Iris pigment epithelial cell (primary cell): ENCODE measurements at places on chromosomes 12 and 14.

DNA sequence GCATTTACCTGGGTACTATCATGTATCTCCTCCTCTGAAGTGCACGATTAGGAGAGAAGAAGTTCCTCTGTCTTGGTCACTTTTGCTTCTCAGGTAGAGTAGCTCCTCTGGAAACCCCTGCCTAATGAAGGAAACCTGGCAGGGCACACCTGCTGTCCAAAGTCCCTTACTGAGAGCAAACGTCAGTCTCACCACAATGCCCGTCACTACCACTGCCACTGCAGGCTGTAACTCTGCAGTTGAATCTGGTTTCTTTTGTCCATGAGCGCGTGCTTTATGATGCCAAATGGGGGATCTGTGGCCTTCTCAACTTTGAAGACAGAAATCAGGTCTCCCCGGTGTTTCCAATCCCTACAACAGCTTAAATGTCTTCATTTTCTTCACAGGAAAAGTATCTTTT is 1068.6 kb downstream of the BCL11B start:
- DNase-seq: no peak

DNA sequence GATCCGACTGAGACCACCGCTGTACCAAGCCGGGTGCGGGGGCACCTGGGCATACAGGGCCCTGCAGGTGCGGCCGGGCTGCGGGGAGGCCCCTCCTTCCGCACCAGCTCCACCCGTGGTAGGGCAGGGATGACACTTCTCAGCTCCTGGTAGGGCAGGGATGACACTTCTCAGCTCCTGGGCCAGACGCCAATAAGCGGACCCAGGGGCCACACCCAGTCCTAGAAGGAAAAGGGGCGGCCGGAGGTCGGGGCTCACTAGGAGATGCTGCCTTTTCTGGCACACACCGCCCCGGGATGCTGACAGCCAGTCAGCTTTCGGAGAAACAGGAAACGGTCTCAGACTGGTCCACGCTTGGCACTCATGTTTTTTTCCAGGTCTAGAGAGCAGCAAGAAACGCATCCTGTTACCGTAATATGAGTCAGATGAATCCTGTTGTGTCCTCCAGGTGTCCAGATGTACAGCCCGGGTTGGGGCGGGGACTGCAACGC is 34.8 kb downstream of the NFKBIA start:
- DNase-seq: peak; percentile 43

DNA sequence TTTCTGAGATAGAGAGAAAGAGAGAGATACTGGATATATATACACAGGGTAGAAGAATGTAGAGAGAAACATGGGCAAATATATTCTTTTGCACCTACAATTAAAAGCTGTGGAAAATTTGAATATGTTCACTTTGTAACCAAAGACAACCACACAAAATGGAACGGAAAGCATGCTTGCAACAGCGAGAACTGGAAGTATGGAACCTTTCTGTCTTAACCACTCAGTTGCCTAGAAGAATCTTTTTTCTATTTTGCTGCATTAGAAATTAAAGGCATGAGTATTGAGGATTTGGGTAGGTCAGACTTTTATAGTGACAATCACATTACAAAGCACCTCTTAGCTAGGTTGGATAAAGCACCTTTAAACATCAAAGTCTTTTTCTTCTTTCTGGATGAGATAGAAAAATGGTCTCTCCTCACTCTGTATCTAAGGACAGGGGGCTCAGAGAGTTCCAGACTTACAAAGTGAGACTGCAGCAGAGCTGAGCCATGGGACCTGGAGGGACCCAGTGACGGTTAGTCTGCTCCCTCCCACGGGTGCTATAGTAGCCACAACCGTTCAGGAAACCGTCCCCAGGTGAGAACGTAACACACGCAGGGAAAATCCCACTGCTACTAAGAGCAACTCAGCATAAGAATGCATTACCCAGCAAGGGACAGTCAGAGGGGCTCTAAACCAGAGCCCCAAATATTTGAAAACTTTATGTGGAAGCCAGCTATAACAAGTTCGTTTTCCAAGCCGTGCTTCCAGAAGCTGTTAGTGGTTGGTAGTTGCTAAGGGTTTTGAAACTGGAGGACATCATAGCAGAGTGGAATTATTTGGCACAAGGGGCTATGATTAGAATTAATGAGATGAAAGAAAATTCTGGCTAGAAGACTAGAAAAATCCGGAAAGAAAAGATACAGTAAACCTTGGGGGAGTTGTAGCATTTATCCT is 97.1 kb downstream of the DAD1 start:
- DNase-seq: no peak

DNA sequence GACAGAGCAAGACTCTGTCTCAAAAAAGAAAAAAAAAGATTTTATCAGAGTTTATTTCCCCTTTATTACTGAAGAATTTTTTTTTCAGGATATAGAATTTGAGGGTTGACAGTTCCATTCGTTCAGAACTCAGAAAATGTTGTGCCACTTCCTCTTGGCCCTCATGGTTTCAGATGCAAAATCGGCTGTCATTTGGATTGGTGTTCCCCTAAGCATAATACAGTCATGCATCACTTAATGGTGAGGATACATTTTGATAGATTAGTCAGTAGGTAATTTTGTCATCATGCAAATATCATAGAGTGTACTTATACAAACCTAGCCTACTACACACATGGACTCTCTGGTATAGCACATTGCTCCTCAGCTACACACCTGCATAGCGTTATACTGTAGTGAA is 263.9 kb upstream of the RTL1 start:
- DNase-seq: no peak

DNA sequence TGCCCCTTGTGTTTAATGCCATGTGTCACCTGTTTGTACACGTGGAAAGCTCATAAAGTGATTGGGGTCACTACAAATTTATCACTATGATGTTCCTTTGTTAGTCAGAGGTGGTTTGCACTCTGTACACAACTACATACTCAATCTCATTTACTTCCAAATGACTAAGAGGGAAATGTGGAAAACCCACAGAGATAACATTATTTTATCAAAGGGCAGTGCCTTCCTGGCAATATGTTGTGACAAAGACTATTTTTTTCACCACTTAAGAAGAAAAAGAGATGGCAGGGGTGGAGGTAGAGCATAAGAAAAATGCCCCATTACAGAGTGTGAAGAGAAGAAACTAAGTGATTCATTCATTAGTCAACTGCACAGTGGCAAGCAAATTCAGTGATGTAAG is 1064.1 kb upstream of the FLRT2 start:
- peak; percentile 35 for DNase-seq

- DNase-seq: no peak
Observed at GRCh38 chr12:76083246-76083903, 1.1 kb downstream of the NAP1L1 start.

DNA sequence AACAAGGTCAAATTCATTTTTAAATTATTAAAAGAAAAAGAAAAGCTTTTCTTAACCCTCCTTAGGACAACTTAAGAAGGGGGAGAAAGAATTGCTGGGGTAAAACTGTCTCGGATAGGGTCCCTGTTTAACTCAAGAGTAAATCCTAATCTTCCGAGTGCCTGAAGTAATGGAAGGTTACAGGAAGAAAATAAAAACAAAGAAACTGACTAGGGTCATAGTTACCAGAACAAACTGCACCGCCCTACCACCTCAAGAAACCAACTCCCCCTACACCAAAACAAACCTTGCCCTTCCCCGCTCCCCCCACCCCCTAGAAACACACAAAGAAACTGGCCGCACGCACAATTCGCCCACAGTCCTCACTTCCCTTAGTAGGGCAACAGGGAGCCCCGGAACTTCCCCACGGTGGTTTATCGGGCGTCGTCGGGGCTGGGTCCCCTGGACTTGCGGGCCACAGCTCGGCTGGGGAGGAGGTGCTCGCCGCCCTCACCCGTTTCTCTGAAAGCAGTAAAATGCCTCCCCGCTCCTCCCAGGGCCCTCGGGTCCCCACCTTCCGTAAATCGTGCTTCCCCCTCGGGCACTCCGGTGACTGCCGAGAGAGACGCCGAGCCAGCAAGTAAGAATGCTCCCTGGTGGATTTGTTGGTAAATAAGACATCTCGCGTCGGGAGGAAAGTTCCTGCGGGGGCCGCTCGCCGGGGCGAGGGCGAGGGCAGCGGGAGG is 2.4 kb downstream of the SINHCAF start:
- DNase-seq: no peak

- no peak for DNase-seq
Observed at GRCh38 chr14:57573173-57573572, 79.5 kb upstream of the CCDC198 start.

- DNase-seq: no peak
Observed at GRCh38 chr12:93679308-93679925, 2.2 kb downstream of the CRADD start.

DNA sequence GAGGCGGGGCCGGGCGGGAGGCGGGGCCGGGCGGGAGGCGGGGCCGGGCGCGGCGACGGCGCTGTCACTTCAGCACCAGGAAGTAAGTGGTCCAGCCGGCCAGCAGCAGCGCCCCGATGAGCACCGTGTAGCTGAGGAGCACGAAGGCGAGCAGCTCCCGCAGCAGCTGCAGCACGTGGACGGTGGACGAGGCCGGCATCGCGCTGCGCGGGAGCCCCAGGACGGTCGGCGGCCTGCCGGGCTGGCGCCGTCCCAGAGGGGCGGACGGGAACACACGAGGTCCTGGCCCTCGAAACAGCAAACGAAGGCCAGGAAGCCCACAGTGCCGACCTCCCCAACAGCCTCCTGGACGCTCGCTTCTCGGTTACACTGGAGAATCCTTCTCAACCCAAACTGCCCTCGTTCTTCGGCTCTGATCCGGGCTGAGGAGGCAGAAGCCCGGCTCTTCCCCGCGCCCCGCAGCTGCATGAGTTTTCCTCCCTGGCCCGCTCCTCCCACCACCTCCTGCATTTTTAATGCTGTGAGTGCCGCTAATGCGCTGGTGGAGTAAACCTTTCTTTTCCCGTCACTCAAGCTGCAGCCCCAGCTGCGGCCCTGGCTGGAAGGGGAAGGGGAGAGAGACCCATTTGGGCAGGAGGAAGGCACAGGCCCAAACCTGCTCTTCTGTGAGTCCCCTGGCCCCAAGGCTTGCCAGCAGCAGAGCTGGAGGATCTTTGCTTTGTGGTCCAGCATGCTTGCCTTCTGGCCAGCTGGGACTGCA is 694 bp upstream of the DIABLO start:
- DNase-seq: no peak

DNA sequence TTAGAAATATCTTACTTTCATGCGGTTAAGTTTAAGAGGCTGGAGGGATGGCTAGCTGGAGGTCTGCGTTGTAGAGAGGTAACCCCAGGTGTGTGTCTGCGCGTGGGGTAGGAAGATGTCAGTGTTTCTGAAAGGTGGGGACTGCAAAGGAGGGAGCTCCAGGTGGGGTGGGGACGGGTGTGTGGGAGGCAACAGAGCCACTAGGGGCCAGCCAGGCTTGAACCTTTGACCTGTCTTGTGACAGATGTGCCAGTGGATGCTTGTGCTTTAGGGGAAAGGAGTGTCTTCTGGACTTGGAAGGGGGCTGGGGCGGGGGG is 841 bp downstream of the GLI1 start:
- no peak for DNase-seq

GRCh38 chr14:41299924-41300323 is 306.8 kb upstream of the LRFN5 start:
- DNase-seq: no peak

GRCh38 chr12:98830657-98831056 is 185.6 kb downstream of the APAF1 start:
- no peak for DNase-seq

GRCh38 chr12:116133636-116134214 is 143.8 kb downstream of the MED13L start:
- DNase-seq: no peak

- DNase-seq: no peak
Observed at GRCh38 chr14:37610945-37611523, 15.6 kb downstream of the TTC6 start.

DNA sequence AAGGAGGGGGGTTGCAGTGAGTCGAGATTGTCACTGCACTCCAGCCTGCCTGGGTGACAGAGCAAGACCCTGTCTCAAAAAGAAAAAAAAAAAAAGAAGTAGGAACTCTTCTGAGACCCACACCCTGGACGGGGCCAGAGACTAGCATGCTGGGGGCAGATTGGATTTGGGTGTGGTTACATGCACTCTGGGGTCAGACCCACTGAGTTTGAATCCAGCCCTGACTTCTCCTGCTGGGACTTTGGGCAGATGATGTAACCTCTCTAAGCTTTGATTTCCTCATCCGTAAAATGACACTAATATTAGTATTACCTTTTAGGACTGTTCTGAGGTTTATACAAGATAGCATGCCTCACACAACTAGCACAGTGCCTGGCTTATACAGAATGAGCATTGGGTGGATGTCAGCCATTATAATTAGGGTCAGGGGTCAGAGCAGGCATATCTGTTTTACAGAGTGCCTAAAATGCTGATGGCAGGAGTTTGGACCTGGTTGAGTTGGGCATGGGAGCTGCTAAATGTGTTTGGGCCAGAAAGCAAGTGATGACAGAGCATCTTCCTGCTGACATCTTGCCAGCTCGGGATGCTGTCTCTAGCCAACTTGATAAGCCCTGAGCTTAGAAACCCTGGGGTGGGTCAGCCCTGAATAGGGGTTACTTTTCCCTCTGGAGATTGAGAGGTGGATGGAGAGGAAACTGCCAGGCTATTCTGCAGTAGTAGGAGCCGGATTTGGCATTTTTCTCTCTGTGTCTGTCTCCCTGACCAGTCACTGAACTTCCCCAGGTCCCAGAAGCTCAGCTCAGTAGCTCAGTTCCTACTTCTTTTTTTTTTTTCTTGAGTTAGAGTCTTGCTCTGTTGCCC is 15.5 kb downstream of the TPCN1 start:
- no peak for DNase-seq

DNA sequence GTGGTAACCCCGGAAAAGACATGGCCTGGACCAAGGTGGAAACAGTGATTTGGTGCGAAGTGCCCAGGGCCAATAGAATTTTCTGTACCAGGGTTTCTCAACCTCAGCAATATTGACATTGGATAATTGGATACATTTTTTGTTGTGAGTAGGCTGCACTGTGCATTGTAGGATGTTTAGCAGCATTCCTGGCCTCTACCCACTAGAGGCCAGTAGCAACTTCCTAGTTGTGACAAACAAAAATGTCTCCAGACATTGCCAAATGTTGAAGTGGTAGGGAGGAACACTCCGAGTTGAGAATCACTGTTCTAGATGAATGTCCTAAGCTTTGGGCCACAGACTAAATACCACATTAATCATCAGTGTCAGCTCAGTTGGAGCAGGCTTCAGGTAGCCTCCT is 6.2 kb upstream of the CGRRF1 start:
- peak; percentile 56 for DNase-seq

DNA sequence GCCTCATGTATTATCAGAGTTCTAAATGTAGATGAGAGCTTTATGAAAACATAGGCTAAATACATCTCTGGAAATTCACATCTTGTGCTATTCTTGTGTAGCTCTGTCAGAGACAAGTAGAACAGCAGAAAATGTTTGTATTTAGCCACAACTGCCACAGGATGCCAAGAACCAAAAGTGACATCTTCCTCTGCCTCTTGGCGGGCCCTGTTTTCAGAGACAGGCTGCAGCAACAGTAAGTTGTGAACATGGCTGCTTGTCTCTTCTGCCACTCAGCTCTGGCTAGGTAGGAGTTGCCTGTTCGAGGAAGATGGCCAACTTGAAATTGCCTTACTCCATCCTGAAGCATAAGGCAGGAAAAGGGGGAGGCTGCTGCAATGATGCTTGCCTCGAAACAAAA is 30.4 kb downstream of the SETD3 start:
- DNase-seq: no peak
